ENCODE measurements at places on chromosomes 2 and 18.

GRCh38 chr2:37679072-37679695, 7.7 kb upstream of the CDC42EP3 start:
- no peak for DNase-seq

GRCh38 chr2:176138923-176139660, 9.6 kb downstream of the HOXD8 start:
- DNase-seq, result no peak

- DNase-seq, result no peak
Measured at GRCh38 chr2:172985139-172985892, 90.3 kb upstream of the MAP3K20 start.

DNA sequence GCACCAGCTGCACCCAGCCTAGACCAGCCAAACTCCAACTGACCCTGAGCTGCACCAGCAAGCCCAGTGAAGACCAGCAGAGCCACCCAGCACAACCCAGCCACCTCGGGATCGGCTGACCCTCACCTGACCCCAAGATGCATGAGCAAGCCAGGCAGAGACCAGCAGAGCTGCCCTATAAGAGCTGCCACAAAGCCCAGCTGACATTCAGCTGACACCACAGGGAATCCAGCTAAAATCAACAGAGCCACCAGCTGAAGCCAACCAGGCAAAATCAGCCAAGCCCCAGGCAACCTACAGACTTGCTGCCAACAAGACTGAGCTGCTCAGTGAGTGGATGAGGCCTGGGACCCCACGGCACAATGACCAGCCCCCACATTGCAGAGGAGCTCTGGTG, 54.6 kb downstream of the CYP27C1 start:
- no peak for DNase-seq

- DNase-seq, result no peak
Measured at GRCh38 chr18:51425475-51425874, 228.0 kb upstream of the MEX3C start.
